ENCODE measurements at places on chromosomes 4 and X. TPM values are rescaled to one million over a fixed set of nuclear protein-coding genes. Genes with fewer than 3 reads are reported as not detected.

The PFKFB1 gene
- 0.27 TPM for total RNA-seq

The MXRA5 gene
- not detected for total RNA-seq

The COX7B2 gene
- total RNA-seq: not detected

The RBMXL3 gene
- total RNA-seq: not detected

The AKAP14 gene
- total RNA-seq: 0.66 TPM

The TACR3 gene
- not detected for total RNA-seq

The ETDA gene
- not detected for total RNA-seq

The MAGEA2B gene
- not detected for total RNA-seq

The NXF3 gene
- total RNA-seq: not detected

The PCDH18 gene
- not detected for total RNA-seq

The NXT2 gene
- 14.5 TPM for total RNA-seq

The SPANXA1 gene
- total RNA-seq: not detected

The ARHGAP6 gene
- not detected for total RNA-seq

The PNCK gene
- 2.9 TPM for total RNA-seq

The PNMA3 gene
- total RNA-seq: 3.3 TPM

The HSFX4 gene
- not detected for total RNA-seq

The GAB3 gene
- 4.0 TPM for total RNA-seq

The SLIT2 gene
- total RNA-seq: not detected

The IL9R gene
- 2.1 TPM for total RNA-seq

The SPATA18 gene
- total RNA-seq: 0.30 TPM

The SMARCA1 gene
- 0.56 TPM for total RNA-seq

The OGT gene
- 427 TPM for total RNA-seq

The SPIN3 gene
- total RNA-seq: 11.7 TPM

The PPP2R2C gene
- total RNA-seq: not detected

The RAI2 gene
- 0.27 TPM for total RNA-seq

The CENPVL2 gene
- not detected for total RNA-seq

The FHIP1A gene
- total RNA-seq: 0.66 TPM

The ARX gene
- total RNA-seq: not detected

The KLHL15 gene
- total RNA-seq: 31.6 TPM

The GC gene
- total RNA-seq: not detected

The SORCS2 gene
- total RNA-seq: 0.25 TPM

The NPY5R gene
- not detected for total RNA-seq

The TMEM47 gene
- total RNA-seq: not detected

The ARR3 gene
- not detected for total RNA-seq

The BANK1 gene
- total RNA-seq: not detected

The NLRP2B gene
- total RNA-seq: not detected

The MYOZ2 gene
- not detected for total RNA-seq

The FAAH2 gene
- total RNA-seq: 1.5 TPM

The TMEM31 gene
- total RNA-seq: 1.0 TPM

The ADD1 gene
- 239 TPM for total RNA-seq

The NWD2 gene
- total RNA-seq: not detected

The MAD2L1 gene
- total RNA-seq: 103 TPM

The MED12 gene
- 57.5 TPM for total RNA-seq

The TMLHE gene
- 15.6 TPM for total RNA-seq
